Panc1 (cell line): ENCODE measurements at places on chromosomes 1 and 21. TPM values are rescaled to one million over a fixed set of nuclear protein-coding genes. Genes with fewer than 3 reads are reported as not detected.

The CASZ1 gene
- total RNA-seq, result 27.8 TPM

The LAMTOR5 gene
- total RNA-seq, result 119 TPM

The CGN gene
- total RNA-seq, result 10.2 TPM

The INSRR gene
- total RNA-seq, result not detected

The SPRR1B gene
- not detected for total RNA-seq

The SPTA1 gene
- total RNA-seq, result not detected

DNA sequence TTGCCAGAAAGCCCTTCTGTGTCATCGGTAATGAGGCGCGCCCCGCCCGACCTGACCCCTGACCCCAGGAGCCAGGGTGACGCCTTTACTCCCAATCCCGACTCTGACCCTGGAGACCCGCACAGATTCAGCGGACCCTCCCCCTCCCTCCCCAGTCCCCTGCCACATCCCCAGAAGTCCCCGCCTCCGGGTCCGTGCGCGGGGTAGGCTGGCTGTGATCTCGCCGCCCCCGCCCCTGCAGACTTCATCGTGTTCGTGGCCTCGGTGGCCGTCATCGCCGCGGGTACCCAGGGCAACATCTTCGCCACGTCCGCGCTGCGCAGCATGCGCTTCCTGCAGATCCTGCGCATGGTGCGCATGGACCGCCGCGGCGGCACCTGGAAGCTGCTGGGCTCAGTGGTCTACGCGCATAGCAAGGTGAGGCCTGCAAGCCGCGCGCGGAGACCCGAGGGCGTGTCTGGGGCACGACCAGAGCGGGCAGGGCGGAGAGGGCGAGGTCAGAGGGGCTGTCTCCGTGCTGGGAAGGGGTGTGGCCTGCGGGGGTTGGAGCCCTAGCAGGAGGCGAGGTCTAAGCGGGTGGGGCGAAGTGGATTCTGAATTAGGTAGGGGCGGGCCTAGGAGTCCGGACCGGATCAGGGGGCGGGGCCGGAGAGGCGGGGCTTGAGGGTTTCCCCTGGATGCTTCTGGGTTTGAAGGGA is 34.8 kb downstream of the KCNQ4 start:
- no peak for DNase-seq

DNA sequence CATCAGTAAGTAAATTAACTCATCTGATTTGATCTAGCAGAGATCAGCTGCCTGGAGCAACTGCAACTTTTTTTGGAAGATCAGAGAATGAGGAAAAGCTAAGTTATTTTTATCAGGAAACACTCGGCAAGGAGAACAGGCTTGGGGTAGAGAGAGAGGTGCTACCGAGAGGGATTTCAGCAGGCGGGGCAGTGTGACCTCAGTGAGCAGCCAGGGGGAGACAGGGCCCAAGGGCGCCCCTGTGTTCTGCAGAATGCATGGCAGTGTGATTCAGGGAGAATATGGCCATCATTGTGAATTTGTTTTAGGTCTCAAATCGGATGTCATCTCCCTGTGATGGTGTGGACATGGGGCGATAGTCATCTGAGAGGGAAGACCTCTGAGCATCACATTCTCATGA is 484.1 kb upstream of the VAMP3 start:
- no peak for DNase-seq

GRCh38 chr1:23473037-23473800 is 10.8 kb downstream of the ASAP3 start:
- no peak for DNase-seq

GRCh38 chr1:21621761-21622436 is 47.3 kb downstream of the RAP1GAP start:
- no peak for DNase-seq

- no peak for DNase-seq
These were observed 2.0 kb upstream of the ANGEL2 start for GRCh38 chr1:213017447-213018273.

- no peak for DNase-seq
These were observed 349.6 kb downstream of the PTBP2 start for GRCh38 chr1:97071173-97071572.

DNA sequence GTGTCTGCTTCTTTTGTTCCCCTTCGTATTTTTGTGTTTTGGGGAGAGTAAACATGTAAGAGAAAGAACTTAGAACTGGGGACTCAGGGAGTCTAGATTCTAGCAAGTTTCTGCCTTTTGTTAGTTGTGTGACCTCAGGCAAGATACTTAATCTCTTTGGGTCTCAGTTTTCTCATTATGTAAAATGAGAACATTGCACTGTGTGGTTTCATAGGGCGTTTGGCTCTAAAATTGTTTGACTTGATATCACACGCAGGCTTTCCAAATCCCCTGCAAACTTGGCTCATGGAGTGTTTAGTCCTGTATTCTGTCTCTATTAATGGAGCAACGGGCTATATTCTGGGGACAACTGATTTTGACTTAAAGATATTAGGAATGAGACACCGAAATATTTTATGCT is 57.7 kb downstream of the NTNG1 start:
- DNase-seq, result no peak

- DNase-seq, result no peak
These were observed 7.2 kb downstream of the C1orf116 start for GRCh38 chr1:207025146-207025880.

DNA sequence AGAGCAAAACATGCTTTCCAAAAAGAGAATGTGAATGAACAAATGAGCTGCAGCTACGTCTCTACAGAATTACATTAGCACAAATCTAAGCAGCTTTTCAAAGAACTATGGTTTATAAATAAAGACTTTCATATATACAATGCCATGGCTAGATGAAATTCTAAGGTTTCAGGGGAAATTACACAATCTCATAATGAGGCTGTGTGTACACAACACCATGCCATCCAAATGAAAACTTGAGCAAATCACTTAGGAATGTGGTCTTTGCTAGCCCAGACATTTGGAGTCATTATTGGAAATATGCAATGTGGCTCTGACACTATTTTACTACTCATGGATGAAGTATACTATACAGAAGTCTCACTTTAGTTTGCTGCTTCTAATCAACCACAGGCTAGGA is 37.5 kb downstream of the SPAG17 start:
- no peak for DNase-seq

DNA sequence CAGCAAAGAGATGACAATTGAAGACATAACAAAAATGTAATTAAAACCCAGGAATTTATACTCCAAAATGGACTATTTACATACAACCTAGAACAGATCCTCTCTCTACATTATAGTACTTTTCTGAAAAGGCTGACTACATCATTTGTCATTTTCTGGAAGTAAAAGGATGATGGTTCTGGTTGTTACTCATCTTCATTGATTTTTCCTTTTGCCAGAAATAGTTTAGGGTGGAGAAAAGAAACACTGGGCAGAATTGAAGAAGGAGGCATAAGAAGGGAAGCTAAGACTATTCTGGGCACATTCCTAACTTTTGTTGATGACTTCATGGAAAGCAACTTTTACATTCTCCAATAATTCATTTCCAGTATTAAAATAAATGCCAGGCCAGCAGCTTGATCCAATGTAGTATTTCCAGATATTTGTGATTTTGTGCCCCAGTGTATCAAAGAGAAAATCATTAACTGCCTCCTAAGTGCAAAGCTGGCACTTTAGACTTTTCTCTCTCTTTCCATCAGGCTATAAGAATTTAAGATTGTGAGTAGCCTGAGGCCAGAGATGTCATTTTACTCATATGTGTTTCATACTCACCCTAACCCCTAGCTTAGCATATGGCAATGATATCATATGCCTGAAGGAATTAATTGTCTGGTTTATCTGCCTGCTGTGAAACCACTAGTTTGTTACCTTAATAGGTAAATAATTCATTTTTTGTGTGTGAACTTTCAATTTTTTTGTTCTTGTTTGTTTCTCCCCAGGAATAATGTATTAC is 369.5 kb upstream of the LYPLAL1 start:
- peak; percentile 45 for DNase-seq

DNA sequence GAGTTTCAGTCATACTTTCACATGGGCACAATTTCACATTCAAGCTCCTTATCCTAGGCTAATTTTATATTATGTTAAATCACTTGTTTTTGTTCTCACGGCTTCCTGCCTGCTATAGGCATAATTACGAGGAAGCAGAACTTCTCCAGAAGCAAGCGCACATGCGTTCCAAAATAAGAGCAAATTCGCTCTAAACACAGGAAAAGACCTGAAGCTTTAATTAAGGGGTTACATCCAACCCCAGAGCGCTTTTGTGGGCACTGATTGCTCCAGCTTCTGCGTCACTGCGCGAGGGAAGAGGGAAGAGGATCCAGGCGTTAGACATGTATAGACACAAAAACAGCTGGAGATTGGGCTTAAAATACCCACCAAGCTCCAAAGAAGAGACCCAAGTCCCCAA is at the start of gene CORT:
CORT (plus strand) TSS at position 281 of the 400 bp plus-strand sequence. CDS start 193 bp downstream, outside the sequence.
- no peak for DNase-seq

DNA sequence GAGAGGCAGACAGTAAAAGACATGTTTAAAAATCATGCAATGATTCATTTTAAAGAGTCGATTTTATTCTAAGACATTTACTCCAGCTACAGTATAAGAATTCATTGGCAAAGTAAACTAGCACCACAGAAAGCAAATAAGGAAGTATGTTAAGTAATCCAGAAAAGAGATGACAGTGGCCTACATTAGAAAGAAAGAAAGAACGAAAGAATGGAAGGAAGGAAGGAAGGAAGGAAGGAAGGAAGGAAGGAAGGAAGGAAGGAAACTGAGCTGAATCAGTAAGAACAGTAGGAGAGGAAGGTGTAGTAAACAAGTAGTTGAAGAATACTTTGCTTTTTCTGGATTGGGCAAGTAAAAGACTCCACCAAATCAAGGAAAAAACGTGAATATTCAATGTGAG is 62.2 kb downstream of the ZZZ3 start:
- no peak for DNase-seq

GRCh38 chr1:2480986-2481364 is 4.9 kb downstream of the PLCH2 start:
- no peak for DNase-seq

GRCh38 chr1:76013206-76013581 is 61.4 kb upstream of the ST6GALNAC3 start:
- DNase-seq, result no peak

DNA sequence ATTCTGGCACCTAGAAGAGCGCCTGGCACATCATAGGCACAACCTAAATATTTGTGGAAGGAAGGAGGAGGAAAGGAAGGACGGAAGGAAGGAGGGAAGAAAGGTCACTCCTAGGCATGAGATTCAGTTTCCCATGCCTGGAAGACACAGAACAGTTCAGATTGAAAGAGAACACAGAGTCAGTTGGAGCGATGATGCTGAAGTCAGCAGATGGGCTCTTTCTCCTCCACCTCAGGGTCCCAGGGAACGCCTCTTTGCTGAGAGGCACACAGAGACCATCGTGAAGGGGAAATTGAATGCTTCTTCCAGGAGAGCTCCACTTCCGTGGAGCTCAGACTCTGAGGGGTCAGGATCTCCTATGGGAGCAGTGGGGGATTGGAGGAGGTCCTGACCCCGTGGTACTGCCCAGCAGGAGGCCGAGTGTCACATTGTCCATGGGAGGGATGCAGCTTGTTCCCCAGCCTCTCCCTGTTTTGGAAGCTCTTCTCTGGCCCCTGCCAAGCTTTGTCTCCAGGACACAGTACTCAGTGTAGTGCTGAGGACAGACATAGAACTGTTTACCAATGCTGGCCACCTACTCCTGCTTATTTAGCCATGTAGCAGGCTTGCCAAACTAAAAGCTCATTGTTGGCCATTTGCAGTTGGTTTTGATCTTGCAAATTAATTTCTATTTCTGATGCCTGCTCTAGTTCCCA is 2.4 kb downstream of the MYBPHL start:
- DNase-seq, result no peak

GRCh38 chr21:43728154-43728466 is 9.2 kb downstream of the PDXK start:
- DNase-seq, result no peak

DNA sequence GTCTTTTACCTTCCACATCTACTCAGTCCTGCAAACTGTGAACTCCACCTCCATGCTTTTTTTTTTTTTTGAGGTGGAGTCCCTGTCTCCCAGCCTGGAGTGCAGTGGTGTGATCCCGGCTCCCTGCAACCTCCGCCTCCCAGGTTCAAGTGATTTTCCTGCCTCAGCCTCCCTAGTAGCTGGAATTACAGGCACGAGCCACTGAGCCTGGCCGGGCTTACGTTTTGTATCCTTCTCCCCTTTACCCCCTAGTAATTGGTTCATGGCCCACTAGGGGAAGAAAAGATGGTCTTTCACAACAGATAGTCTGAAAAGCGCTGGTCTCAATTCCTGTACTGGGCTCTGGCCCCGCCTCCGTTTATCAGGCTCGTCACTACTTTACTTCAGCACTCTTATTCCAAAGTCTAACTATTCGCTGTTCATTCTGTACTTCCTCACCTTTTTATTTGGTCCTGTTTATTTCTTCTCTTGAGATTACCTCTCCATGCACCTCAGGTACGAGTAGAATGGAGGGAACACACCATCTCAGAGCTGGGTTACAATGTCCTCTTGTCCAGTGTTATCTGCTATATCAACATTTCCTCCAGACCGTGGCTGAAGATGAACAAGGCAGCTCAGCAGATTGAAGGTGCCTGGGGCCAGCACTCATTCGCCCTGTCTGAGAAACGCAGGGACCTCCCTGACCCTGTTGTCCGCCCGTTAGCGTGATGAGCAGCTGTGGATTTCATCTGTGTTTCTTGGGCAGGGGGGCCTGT is 16.2 kb downstream of the CNST start:
- no peak for DNase-seq

GRCh38 chr1:63877816-63878215 is 104.0 kb downstream of the ROR1 start:
- no peak for DNase-seq

- DNase-seq, result peak; percentile 15
These were observed 382.8 kb downstream of the AMY1C start for GRCh38 chr1:104132382-104132973.

DNA sequence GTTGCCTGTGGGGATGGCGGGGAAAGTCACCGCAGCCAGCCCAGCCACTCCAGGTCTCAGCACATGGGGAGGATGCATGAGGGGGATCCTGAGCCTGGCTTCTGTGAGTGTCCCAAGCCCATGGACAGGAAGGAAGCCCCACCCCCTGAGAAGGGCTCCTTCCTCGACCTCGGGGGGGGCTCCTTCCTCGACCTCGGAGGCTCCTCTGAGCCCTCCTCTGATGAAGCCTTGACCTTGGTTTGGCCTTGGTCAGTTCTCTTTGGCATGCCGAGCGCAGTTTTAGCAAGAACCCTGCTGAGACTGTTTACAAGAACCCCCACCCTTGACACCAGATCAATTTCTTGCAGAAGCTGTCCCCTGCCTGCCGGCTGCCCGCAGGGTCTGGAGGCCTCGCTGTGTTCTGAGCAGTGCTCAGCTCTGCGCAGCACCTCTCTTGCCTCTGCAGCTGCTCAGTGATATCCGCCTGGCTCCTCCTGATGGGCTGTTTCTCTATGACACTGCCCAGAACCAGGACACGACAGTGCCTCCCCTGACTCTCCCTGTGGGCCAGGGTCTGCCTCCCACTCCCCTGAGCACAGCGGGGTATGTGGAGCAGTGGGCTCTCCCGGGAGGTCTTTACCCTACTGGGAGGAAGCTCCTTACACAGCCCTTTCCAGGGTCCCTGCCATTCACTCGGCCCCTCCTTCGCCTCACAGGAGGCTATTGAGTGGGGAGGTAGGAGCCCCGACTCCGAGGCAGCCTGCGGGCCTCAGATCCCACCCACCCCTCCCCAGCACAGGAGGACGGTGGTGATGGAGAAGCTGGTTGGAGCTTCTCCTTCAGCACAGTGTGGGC is 15.4 kb downstream of the ACTRT2 start:
- no peak for DNase-seq

GRCh38 chr1:22530715-22531114 is 32.6 kb upstream of the EPHA8 start:
- DNase-seq, result no peak

GRCh38 chr1:109483672-109484518 is at the start of gene ATXN7L2:
Gene ATXN7L2, plus strand, starts transcription at chr1:109483905. Its CDS starts 49 bp downstream, at chr1:109483954.
- DNase-seq, result peak; percentile 51

- DNase-seq, result no peak
These were observed 11.7 kb upstream of the RNF2 start for GRCh38 chr1:185033686-185034085.
